ENCODE measurements at places on chromosomes 2 and 18.
A peak's percentile ranks its signal among the peaks of the same experiment; 100 is the strongest.

- DNase-seq, result no peak
These were observed 63.9 kb downstream of the PPP1R1C start for GRCh38 chr2:182049372-182050148.

DNA sequence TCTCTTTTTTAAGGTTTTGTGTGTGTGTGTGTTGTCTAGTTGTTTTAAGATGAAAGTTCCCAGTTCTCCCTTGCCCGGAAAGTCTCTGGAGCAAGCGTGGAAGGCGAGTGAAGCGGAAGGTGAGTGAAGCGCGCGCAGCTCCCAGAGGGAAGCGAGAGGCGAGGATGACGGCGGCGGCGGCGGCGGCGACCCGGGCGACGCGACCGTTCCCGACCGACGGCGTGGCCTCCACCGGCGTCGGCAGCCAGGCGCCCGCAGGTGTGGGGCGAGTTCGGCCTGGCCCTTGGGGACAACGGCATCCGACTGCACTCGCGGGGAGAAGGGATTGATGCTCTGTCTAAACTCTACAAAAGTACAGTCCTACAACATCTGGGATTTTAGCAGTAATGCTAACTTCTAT, 321.9 kb downstream of the CELF4 start:
- no peak for DNase-seq

GRCh38 chr2:47485751-47486300, 82.9 kb downstream of the MSH2 start:
- DNase-seq, result no peak

DNA sequence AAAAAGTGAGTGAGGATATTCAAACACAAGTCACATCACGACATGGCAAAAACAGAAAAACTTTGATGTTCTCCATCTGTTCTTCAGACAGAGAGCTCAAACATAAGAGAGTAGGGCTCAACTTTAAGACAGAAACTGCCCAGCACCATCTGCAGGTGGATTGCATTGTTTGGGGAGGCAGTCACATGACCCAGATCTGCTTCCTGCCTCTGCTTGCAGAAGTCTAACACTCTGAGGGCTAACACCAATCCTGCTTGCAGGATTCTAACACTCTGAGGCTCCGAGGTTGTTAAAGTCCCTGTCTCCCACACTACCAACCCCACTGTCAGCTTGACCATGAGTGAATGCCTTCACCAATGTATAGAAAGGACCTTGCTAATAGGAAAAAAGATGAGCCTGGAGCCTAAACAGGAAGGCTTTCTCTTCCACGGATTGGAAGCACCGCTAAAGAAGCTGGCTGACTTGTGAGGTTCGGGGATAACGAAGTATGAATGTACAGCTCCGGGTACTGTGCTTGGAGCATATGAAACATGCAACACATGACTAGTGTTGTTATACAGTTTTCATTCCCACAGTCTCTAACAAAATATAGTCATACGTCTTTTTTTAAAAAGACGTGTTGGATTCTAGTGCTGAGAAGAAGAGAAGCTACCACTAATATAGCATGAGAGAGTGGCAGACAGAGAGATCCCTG, 176.6 kb upstream of the CREB1 start:
- DNase-seq, result no peak

DNA sequence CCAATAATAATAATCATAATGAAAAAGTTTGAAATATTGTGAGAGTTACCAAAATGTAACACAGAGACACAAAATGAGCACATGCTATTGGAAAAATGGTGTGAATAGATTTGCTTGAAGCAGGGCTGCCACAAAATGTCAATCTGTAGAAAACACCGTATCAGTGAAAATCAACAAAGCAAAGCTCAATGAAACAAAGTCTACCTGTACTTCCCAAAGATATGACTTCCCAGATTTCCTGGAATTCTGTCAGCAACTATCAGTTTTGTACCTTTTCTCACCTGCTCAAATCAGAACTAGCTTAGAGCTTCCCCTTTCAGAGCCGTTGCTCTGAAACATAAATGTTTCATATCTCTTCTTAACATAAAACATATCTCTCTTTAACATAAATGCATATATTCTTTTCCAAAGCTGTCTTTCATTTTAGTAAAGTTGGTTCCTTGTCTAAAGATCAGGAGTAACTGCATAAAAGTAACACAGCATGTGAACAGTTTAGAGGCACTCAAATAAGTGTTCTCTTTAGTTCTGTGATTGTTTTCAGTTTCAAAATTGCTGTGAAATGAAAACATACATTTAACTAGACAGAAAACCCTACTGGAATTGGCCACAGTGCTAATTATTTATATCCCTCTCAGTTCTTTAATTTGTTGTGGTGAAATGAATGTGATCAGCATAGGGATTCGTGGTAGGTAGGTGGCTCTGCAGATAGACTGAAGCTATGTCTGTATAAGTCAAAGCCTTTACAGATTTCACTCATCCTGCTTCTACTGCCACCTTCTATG, 262.5 kb downstream of the KCNJ3 start:
- no peak for DNase-seq

DNA sequence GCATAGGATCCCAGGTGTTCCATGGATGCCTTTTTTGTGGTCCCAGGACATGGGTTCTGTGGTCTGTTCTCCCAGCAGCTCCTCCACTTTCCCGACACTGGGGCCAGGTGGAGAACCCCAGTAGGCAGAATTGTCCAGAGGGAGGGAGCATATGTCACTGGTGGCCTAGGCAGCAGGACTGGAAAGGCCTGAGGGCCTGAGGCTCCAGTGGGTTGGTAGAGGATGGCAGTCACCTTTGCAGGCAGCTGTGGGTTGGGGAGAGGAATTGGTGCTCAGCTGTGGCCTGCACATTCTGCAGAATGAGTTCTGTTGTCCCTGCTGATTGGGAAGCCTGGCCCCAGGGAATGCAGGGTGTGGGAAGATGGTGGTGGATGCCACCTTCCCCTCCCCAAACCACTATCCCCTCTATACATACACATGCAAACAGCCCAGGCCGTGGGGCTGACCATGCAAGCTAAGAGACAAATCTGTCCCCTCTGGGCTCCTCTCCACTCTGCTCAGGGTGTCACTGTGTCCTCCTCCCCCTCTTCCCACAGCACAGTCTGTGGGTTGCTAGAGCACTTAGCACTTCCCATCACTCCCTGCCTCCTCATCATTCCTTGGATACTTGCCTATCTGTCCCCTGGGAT, 11.4 kb downstream of the CTIF start:
- DNase-seq, result no peak

DNA sequence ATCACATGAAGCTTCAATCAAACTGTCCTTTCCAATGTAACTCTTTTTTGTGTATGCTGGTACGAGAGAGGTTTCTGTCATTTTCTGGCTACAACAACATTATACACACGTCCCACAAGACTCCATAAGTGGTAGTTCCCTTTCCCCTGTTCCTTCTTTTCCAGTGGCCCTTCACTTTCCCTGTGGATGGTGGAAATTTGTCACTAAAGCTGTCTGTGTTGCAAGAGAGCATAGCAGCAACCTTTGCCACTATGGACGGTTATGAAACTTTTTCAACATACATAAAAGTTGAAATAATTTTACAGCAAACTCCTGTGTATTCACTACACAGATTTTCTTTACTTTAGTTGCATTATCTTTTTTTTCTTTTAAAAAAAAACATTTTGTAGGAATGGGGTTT, 18.7 kb downstream of the DBI start:
- DNase-seq, result no peak

DNA sequence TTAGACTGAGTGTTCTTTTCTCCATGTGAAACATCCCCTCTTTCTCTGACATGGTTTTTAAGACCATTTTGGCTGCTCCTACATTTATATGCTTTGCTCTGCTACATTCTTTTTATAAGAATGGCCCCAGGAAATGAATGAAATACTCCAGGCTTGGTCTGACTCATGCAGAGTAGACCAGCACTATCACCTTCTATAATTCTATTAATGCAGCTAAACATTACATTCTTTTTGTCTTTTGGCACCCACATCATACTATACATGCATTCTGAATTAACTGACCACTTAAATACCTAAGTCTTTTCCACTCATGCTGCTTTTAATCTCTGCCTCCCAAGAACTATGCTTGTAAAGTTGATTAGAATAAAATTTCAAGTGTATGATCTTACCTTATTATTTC, 94.1 kb downstream of the AAK1 start:
- DNase-seq, result no peak

GRCh38 chr2:99336804-99337112, 431 bp upstream of the EIF5B start:
- DNase-seq, result no peak

- DNase-seq, result peak; percentile 66
These were observed 3.5 kb upstream of the BCL2 start for GRCh38 chr18:63322908-63323634.

- no peak for DNase-seq
These were observed 119.1 kb downstream of the BAZ2B start for GRCh38 chr2:159497256-159497655.
